RCC 7860 (cell line): ENCODE measurements at places on chromosomes 11 and 22.
A peak's percentile ranks its signal among the peaks of the same experiment; 100 is the strongest.

DNA sequence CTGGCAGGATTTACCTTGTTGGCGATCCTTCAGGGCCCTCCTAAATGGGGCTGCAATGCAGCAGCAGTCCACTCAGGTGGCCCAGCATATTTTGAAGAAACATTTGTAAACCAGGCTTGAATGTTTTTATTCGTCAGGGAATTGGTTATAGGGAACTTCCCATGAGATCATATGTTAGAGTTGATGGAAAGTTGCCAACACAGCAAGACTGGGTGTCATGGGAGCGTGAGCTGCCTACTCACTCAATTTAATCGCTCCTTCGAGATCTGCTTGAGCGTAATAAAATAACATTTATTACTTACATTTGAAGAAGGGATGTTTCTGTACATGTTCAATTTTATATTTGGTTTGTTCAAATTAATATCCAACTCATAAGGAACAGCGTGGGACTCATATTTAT lies 19.4 kb downstream of the OR2AT4 start:
- DNase-seq: peak; percentile 47

GRCh38 chr11:133992121-133992520 lies 35.4 kb upstream of the IGSF9B start:
- DNase-seq: no peak

GRCh38 chr22:19048531-19048930 lies 73.7 kb downstream of the DGCR2 start:
- DNase-seq: no peak

DNA sequence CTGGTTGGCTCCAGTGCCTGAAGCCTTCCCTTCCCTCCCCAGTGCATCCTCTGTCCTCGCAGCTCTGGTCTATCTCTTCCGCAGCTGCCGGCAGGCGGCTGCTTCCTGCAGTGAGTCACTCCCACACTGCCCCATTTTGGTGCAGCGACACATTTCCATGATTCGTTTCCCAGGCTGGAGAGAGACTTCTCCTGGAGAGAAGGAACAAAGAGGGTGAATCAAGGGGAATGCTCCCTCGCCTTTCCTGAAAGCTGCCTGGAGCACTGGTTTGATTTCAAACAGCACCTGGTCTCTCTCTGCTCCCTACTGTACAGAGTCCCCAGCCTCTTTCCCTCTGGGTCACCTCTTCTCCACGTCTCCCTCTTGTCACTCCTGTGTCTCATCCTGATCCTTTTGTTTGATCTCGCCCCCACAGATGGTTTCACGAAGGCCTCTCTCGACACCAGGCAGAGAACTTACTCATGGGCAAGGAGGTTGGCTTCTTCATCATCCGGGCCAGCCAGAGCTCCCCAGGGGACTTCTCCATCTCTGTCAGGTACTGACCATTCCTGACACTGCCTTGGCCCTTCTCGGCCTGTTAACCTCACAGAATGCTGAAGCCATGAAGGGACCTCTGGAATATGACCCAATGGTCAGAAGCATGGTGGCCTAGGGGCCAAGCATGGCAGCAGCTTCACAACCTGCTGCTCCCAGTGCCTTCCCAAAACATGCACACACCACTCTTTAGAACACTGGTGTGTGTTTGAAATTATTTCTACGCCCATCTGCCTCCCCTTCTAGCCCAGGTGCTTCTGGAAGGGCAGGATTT lies at the start of gene TMA7B:
Gene TMA7B, plus strand, starts transcription at position 758 of the 808 bp plus-strand sequence. CDS start 3,978 bp downstream, outside the sequence.
- peak; percentile 68 for DNase-seq

GRCh38 chr22:46849101-46849500 lies 86.7 kb downstream of the TBC1D22A start:
- DNase-seq: no peak

DNA sequence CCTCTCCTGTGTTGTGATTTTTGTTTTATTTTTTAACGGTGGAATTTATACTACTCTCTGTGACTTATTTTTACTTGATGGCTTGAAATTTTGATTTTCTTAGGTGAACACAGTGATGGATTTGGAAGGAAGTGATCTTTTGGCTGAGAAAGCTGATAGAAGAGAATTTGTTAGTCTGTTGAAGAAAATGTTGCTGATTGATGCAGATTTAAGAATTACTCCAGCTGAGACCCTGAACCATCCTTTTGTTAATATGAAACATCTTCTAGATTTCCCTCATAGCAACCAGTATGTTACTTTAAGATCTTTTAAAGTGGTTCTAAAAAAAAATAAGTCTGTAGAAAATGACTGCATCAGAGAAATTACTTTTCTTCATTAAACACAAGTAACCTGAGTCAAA lies 82.1 kb downstream of the HIPK3 start:
- DNase-seq: no peak

DNA sequence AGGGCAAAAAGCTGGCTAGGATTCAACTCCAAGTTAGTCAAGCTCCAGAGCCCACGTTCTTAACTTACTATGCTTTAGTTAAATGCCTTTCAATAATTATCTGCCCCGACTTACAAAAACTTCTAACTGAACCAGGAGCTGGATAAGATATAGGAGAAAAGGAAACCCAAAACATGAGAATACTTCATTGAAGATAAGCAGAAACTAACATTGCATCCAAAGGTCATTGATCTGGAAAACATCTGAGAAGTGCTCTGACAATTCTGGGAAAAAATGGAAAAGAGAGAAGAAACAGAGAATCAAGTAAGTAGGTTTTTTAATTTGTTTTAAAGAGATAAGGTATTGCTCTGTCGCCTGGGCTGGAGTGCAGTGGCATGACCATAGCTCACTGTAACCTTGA lies 27.2 kb downstream of the ACAT1 start:
- DNase-seq: no peak

DNA sequence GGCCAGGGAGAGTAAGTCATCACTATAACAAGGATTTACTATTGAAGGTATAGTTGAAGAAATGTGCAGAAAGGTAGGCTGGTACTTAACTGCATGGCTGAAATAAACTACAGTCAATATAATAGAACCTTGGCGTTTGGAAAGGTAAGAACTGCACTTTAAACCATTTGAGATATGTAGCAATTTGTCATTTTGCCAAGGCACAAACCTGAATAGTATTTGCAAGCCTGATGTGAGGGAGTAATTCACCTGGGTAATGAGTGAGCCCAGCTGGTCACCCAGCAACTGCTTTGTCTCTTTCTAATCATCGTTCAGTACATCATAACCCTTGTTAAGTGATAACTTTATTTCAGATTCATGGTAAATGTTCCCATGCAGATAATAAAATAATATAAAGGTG lies 62.3 kb upstream of the SCUBE2 start:
- DNase-seq: no peak

DNA sequence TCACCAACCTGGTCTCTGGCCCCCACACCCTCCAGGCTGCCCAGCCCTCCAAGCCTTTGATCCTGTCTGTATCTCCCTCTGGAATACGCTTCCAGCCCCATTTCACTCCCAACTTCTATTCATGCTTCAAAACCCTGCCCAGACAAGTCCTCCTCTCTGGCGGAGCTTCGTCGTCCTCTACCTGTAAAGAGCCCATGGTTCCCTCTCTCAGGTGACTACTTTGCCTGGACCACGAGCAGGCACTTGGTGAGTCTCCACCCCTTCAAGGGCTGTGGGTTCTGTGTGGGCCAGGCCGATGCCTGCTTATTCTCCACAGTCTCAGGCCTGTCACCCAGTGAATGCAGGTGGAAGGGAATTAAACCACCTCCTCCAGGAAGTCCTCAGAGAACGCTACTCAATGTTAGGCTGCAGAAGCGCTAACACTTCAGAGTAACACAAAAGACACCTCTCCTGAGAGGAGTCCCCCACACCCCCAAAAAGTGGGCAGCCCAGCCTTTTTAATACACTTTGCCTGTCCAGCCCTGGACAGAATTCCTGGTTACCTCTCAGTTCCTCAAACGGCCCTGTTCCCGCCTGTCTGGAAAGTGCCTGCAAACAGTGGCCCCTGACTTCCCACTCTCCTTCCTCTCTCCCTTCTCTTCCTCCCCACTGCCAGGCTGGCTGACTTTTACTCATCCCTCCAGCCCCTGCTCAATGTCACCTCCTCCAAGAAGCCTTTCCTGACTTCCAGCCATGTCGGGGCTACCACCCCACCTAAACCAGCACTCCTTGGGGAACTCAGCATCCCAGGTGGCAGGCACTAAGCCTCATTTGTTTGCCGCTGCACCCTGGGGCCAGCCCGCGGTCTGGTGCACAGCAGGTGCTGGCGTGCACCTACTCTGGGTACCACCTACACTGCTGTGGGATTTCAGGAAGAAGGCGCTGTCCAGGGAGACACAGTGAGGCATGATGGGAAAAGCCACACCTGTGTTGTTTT lies 9.0 kb downstream of the RAC2 start:
- no peak for DNase-seq

DNA sequence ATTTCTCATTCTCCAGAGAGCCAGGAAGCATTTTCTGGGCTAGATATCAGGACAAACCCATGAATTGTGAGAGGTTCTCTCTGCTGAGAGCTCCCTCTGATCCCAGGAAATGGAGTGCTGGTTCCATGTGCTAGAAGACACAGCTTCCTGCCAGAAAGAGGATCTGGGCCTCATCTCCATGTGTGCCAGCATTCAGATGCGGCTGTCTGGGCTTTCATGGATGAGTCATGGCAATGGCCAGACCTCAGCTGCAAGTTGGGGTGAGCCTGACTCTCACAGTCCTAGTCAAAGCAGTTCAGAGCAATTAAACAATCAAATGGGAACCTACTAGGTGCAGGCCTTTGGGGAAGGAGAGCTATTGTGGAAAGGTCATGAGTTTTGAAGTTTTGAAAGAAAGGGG lies 82.3 kb upstream of the EED start:
- peak; percentile 47 for DNase-seq

DNA sequence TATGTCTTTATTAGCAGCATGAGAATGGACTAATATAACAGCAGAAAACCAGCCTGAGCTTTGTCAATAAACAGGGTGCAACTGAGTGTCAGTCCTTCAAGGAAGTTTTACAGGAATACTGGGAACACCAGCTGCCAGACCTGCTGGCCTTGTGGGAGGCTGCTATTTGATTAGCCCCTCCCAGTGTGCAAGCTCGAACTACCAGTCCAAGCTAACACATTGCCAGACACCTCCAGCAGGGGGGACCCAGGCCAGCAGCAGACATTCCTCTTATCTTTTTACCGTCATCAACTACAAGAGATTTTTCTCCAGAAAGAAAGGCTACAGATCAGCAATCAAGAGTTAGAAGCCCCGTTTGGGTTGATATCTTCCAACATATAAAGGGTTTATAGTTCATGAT lies 942.8 kb upstream of the TENM4 start:
- no peak for DNase-seq

- DNase-seq: no peak
These were observed 171.2 kb upstream of the GRK3 start for GRCh38 chr22:25393121-25393805.

GRCh38 chr22:19519041-19519926 lies 4.9 kb downstream of the CLDN5 start:
- no peak for DNase-seq

- DNase-seq: peak; percentile 5
These were observed 782 bp downstream of the TMEM109 start for GRCh38 chr11:60914633-60915247.

GRCh38 chr22:46829941-46830715 lies 67.7 kb downstream of the TBC1D22A start:
- DNase-seq: peak; percentile 66

GRCh38 chr22:27866135-27867084 lies 52.6 kb downstream of the PITPNB start:
- DNase-seq: no peak

- no peak for DNase-seq
These were observed 94.3 kb downstream of the GAB2 start for GRCh38 chr11:78323363-78323762.

- no peak for DNase-seq
These were observed 38.0 kb downstream of the MRGPRD start for GRCh38 chr11:68942751-68943271.

GRCh38 chr11:70522593-70523311 lies 124.4 kb downstream of the CTTN start:
- DNase-seq: no peak

- DNase-seq: no peak
These were observed 90.9 kb downstream of the CACNA1I start for GRCh38 chr22:39661501-39661841.

GRCh38 chr11:19508165-19508564 lies 204.5 kb upstream of the NAV2 start:
- DNase-seq: peak; percentile 37

DNA sequence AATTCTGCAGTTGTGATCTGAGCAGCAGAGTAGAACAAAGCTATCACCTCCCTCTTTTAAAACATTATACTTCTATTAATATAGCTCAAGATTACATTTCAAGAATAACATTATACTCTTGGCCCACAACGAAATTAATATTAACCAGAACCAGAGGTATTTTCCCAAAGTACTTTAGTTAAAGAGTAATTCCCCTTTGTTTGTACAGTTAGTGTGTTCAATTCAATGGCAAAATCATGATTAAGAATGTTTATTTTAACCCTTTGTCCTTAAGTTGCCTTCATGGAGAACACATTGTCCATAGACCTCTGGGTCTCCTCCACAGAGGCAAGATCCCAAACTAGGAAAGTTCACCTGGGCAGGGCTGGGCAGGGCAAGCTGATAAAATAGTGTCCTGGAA lies 88.0 kb upstream of the CSNK2A3 start:
- no peak for DNase-seq

DNA sequence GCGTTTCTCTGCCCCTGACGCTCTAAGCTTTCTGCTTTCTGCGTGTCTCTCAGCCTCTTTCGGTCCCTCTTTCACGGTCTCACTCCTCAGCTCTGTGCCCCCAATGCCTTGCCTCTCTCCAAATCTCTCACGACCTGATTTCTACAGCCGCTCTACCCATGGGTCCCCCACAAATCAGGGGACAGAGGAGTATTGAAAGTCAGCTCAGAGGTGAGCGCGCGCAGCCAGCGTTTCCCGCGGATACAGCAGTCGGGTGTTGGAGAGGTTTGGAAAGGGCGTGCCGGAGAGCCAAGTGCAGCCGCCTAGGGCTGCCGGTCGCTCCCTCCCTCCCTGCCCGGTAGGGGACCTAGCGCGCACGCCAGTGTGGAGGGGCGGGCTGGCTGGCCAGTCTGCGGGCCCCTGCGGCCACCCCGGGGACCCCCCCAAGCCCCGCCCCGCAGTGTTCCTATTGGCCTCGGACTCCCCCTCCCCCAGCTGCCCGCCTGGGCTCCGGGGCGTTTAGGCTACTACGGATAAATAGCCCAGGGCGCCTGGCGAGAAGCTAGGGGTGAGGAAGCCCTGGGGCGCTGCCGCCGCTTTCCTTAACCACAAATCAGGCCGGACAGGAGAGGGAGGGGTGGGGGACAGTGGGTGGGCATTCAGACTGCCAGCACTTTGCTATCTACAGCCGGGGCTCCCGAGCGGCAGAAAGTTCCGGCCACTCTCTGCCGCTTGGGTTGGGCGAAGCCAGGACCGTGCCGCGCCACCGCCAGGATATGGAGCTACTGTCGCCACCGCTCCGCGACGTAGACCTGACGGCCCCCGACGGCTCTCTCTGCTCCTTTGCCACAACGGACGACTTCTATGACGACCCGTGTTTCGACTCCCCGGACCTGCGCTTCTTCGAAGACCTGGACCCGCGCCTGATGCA lies at the start of gene MYOD1:
Gene MYOD1, plus strand, starts transcription at position 544 of the 910 bp plus-strand sequence. Its CDS starts 212 bp downstream, at position 756.
- no peak for DNase-seq
